ENCODE measurements at places on chromosomes 3 and 15.

DNA sequence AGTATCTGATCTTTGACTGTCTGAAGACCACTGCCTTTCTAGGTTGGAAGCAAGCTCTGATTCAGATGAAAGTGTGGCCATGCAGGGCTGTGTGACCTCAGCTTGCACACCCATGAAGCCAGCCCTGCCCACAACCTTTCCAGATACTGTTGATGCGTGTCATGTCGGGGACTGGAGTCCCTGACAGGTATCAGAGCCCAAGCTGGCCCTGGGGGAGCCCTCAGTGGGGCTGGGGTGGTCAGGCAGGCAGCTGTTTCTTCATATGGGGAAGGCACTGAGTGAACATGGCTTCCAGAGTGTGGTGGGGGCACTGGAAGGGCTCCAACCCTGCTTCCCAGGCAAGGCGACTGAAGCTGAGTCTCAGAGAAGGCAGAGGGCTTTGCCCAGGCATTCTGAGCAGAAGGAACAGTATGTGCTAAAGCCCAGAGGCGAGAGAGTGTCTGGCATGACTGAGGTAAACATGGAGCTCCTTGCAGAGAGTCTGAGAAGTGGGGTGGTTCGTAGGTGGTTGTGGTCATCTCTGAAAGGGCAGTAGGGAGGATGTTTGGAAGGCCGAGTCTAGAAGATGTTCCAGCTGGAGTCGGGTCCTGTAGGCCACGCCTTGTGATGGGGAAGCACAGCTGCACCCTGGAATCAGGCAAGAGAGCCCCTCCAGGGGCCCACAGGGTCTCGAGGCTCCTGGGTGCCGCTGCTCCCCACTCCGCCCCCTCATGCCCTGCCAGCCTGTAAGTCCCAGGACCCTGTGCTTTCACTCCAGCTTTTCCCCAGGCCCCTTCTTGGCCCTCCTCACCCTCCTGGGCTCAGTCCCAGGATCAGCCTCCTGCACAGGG, 122.2 kb downstream of the EEFSEC start:
- no peak for DNase-seq

- DNase-seq, result no peak
Observed at GRCh38 chr3:116776880-116777785, 67.6 kb downstream of the TUSC7 start.

- DNase-seq, result no peak
Observed at GRCh38 chr3:194125442-194125841, 10.5 kb upstream of the HES1 start.

- no peak for DNase-seq
Observed at GRCh38 chr15:93816815-93817214, 414.5 kb upstream of the MCTP2 start.
